Activated CD4-positive, alpha-beta T cell treated with anti-CD3 and anti-CD28 coated beads for 36 hours (primary cell): ENCODE measurements at places on chromosomes 2 and 18. TPM values are rescaled to one million over a fixed set of nuclear protein-coding genes. Genes with fewer than 3 reads are reported as not detected.

KRTCAP3 gene
- total RNA-seq: 4.7 TPM

IL1B gene
- 0.37 TPM for total RNA-seq

- DNase-seq: no peak
Measured at GRCh38 chr2:233011702-233012131, 1.3 kb downstream of the NGEF start.

CYP26B1 gene
- not detected for total RNA-seq

GRCh38 chr18:59022167-59022945, 117.3 kb upstream of the SEC11C start:
- DNase-seq: no peak

GRCh38 chr2:28661589-28662001, 90.0 kb upstream of the PPP1CB start:
- DNase-seq: no peak

- peak; percentile 32 for DNase-seq
Measured at GRCh38 chr18:47120428-47120827, 29.9 kb downstream of the HDHD2 start.

- DNase-seq: no peak
Measured at GRCh38 chr2:62593825-62594224, 87.8 kb upstream of the TMEM17 start.

EDAR gene
- total RNA-seq: 0.81 TPM
